ENCODE measurements at places on chromosomes 12 and 14. TPM values are rescaled to one million over a fixed set of nuclear protein-coding genes. Genes with fewer than 3 reads are reported as not detected.

Gene SMIM41
- not detected for total RNA-seq

- peaks cover 62% of the 10 kb centered on the region for H3K4me1 ChIP-seq
- peak overlapping the region; percentile 98 for H3K27ac ChIP-seq
- no peaks in the 10 kb centered on the region for H3K27me3 ChIP-seq
- peak overlapping the region; percentile 100 for H3K4me3 ChIP-seq
Observed at GRCh38 chr12:56104815-56105608, 653 bp downstream of the PA2G4 start.

DNA sequence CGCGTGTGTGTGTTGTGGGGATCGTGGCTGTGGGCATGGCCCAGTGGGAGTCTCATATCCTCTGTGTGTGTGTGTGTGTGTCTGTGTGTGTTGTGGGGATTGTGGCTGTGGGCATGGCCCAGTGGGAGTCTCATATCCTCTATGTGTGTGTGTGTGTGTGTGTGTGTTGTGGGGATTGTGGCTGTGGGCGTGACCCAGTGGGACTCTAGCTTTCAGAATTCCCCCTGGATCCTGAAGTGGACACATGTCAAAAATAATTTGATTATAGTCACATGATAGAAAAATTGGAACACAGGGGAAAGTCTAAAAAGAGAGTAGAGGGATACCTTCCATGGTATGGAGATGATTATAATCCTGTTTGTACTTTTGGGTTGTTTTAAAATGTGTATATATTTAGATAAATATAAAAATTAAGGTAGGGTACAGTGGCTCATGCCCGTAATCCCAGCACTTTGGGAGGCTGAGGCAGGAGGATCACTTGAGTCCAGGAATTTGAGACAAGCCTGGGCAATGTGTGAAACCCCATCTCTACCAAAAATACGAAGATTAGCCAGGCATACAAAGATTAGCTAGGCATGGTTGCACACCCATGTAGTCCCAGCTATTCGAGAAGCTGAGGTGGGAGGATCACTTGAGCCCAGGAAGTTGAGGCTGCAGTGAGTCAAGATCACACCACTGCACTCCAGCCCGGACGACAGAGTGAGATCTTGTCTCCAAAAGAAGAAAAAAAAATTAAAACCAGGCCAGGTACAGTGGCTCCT is 11.0 kb downstream of the PAPLN start:
- H3K27ac ChIP-seq, result peak overlapping the region; percentile 54
- DNase-seq, result peak; percentile 37
- peaks cover 27% of the 10 kb centered on the region for H3K27me3 ChIP-seq
- H3K4me1 ChIP-seq, result peaks cover 36% of the 10 kb centered on the region
- H3K4me3 ChIP-seq, result no peak overlapping the region
- H3K36me3 ChIP-seq, result no peaks in the 10 kb centered on the region

DNA sequence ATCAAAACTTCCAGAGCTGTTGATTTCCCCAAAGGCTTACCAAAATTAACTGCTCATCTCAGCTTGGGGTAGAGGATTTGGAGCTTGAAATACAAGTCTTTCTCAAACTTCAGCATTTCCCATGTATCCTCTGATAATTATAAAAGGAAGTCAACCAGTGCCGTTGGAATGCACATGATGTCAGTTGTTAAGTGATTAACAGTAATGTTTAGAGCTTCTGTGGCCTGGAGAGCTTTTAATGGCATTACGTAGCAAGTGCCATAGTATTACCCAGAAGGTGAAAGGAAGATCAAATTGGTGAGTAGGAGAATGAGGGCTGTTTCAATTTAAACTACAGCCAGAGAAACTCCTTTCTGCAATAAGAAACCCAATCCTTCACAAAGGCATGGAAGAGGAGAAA is 62.5 kb upstream of the PTPRR start:
- no peaks in the 10 kb centered on the region for H3K36me3 ChIP-seq
- H3K4me1 ChIP-seq, result no peaks in the 10 kb centered on the region
- no peak overlapping the region for H3K27ac ChIP-seq
- no peaks in the 10 kb centered on the region for H3K27me3 ChIP-seq
- H3K4me3 ChIP-seq, result no peak overlapping the region
- no peak for DNase-seq

DNA sequence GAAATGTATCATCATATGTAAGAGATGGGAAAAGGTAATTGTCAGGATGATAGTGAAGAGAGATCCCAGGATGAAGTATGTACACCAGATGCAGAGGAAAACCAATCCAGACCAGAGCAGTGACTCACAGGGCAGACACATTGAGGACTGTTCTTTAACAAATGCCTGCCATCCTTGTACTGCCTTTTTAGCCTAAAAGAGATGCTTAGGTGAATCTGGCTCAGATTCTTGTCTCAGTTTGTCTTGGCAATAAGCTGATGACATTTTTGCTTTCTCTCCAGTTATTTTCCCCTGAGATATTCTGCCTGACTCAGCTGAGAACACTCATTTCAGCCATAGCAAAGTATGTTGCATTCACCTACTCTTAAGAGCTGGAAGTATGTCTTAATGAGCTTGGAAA is 405.3 kb upstream of the USP15 start:
- H3K27ac ChIP-seq, result no peak overlapping the region
- H3K27me3 ChIP-seq, result no peaks in the 10 kb centered on the region
- H3K4me3 ChIP-seq, result no peak overlapping the region
- DNase-seq, result no peak

GRCh38 chr12:31728289-31728916 is 418 bp downstream of the AMN1 start:
- no peaks in the 10 kb centered on the region for H3K27me3 ChIP-seq
- peaks cover 45% of the 10 kb centered on the region for H3K36me3 ChIP-seq
- peak overlapping the region; percentile 99 for H3K27ac ChIP-seq
- H3K4me1 ChIP-seq, result peaks cover 51% of the 10 kb centered on the region
- DNase-seq, result peak; percentile 58

- no peak overlapping the region for H3K4me3 ChIP-seq
- no peaks in the 10 kb centered on the region for H3K36me3 ChIP-seq
- peaks cover 41% of the 10 kb centered on the region for H3K4me1 ChIP-seq
- peak overlapping the region; percentile 35 for H3K27ac ChIP-seq
- no peak for DNase-seq
Observed at GRCh38 chr14:21991130-21991529, 317.5 kb upstream of the OR4E1 start.

DNA sequence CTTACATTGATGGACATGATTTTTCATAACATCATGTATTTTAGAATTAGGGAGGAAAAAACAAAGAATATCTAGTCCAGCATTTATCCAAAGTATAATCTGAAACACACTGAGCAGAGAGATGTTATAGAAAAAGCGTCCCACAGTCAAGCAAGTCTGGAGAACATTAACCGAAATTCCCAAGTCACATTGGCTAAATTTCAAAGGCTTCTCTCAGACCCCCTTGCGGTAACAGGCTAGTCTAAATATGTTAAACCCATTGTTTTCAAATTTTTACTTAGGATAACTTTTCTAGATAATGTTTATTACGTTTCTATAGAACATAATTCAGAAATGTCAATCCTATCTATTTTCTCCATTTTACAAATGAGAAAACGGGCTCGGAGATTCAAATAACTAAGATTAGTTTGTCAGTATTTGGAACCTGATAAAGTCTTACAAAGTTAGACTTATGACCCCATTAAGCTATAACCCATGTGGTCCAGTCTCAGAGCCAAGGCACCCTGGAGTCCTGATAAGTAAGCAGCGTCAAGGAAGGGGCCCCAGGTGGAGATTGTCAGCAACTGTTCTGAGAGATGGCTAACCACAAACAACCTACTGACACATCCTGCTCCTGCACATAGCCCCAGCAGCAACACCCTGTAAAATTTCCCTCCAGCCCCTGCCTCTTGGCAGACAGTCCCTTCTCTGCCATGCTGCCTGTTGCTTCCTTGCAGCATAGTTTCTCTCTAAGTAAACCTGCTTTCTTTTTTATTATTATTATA is 220.6 kb upstream of the TMEM260 start:
- H3K27me3 ChIP-seq, result peaks cover 13% of the 10 kb centered on the region
- H3K27ac ChIP-seq, result no peak overlapping the region
- H3K4me3 ChIP-seq, result no peak overlapping the region
- H3K36me3 ChIP-seq, result no peaks in the 10 kb centered on the region

GRCh38 chr14:27750114-27750513 is 1016.5 kb upstream of the FOXG1 start:
- no peaks in the 10 kb centered on the region for H3K36me3 ChIP-seq
- no peaks in the 10 kb centered on the region for H3K4me1 ChIP-seq
- H3K4me3 ChIP-seq, result no peak overlapping the region
- no peaks in the 10 kb centered on the region for H3K27me3 ChIP-seq

GRCh38 chr12:131909752-131910219 is 15.4 kb downstream of the ULK1 start:
- peaks cover 9% of the 10 kb centered on the region for H3K4me1 ChIP-seq
- no peaks in the 10 kb centered on the region for H3K27me3 ChIP-seq
- no peak overlapping the region for H3K27ac ChIP-seq
- no peak overlapping the region for H3K4me3 ChIP-seq

- H3K27me3 ChIP-seq, result no peaks in the 10 kb centered on the region
- peaks cover 18% of the 10 kb centered on the region for H3K36me3 ChIP-seq
- H3K27ac ChIP-seq, result peak overlapping the region; percentile 94
- DNase-seq, result no peak
- H3K4me3 ChIP-seq, result peak overlapping the region; percentile 81
Observed at GRCh38 chr12:53502331-53502730, 1.2 kb downstream of the TARBP2 start.

- no peak overlapping the region for H3K27ac ChIP-seq
- peak; percentile 44 for DNase-seq
- no peaks in the 10 kb centered on the region for H3K27me3 ChIP-seq
- H3K36me3 ChIP-seq, result peaks cover 37% of the 10 kb centered on the region
- H3K4me3 ChIP-seq, result no peak overlapping the region
- no peaks in the 10 kb centered on the region for H3K4me1 ChIP-seq
Observed at GRCh38 chr14:71103662-71104484, 196.6 kb downstream of the PCNX1 start.

DNA sequence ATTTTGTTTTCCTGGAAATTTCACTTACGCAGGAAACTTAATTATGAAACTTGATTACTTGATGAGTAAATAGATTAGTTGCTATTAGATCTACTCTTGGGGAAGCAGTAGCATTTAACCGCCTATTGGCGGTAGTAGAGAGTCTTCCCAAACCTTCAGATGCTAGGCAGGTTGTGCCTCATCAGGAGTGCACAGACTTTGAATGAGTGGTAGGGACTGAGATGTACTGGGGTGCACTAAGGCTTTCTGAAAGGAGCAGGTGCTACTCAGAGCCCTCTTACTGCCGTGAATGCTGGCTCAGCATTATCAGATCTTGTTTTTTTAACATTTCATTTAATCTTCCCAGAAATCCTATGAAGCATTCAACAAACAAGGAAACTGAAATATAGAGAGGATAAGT is 7.7 kb downstream of the GATC start:
- no peaks in the 10 kb centered on the region for H3K27me3 ChIP-seq
- no peak overlapping the region for H3K27ac ChIP-seq
- H3K4me1 ChIP-seq, result peaks cover 4% of the 10 kb centered on the region
- DNase-seq, result peak; percentile 46

DNA sequence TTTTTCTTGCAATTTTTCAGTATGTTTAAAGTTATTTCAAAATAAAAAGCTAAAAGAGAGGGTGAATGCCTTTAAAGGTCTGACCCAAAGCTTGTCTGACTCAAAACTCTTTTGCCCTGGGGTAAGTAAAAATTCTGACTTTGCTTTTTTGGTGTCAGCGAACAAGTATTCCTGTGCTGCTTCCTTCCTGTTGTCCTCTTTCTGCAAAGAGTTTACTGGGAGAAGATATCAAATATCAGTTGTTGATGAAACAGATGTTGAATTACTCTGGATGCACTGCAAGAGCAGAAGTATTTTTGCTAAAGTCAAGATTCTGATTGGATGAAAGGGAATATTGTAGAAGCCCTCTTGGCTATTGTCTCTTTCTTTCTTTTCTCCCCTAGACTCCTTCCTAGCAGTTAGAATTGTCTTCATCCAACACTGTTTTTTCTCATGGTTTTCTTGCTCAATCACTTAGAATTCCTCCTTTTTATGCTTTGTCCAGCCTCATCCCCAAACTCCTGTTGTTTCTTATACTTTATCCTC is 62.0 kb downstream of the DACT1 start:
- H3K27ac ChIP-seq, result no peak overlapping the region
- no peaks in the 10 kb centered on the region for H3K36me3 ChIP-seq
- H3K4me3 ChIP-seq, result no peak overlapping the region
- no peak for DNase-seq
- no peaks in the 10 kb centered on the region for H3K4me1 ChIP-seq

DNA sequence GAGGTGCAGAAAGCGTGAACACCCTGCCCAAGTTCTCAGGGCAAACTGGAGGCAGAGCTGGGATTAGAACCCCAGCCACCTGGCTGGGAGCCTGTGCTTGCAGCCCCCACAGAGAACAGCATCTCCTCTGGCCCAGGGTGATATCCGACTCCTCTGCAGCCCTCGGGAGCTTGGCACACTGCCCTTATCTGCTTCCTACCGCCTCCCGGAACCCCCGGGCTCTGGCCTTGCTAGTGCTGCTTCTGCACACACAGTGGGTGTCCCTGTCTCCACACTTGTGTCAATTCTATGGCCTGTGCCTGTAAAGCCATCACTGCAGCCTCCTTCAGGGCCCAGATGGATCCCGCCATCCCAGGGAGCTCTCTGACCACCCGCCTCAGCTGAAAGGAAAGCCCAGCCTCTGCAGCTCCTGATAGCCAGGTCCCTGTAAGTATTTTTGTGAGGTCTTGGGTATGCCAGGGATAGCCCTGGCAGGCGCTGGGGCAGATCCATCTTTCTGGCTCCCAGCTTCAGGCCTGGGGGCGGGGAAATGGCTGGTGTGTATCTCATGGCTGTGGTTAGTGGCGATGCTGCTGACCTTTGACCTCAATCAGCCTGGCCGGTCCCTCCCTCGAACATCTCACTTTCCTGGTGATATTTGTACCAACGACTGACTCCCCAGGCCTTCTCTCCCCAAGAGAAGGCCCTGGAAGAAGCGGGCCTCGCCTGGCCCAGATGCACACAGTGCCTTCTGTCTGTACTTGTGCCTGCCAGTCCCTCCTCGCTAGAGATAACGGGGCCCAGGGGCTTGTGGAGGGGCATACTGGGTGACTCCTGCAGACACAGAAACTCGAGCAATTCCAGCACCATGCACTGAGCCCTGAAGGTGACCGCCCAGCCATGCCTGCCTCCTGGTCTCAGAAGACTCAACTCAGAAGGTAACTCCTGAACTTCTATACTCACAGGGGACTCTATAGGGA is 183.8 kb downstream of the CALM1 start:
- H3K27me3 ChIP-seq, result no peaks in the 10 kb centered on the region
- H3K36me3 ChIP-seq, result no peaks in the 10 kb centered on the region
- no peaks in the 10 kb centered on the region for H3K4me1 ChIP-seq

GRCh38 chr12:9685915-9686314 is 16.4 kb downstream of the CLEC2D start:
- peak overlapping the region; percentile 52 for H3K4me3 ChIP-seq
- H3K4me1 ChIP-seq, result peaks cover 77% of the 10 kb centered on the region
- no peak for DNase-seq
- H3K27me3 ChIP-seq, result no peaks in the 10 kb centered on the region

GRCh38 chr14:68241862-68242487 is 422.4 kb downstream of the RAD51B start:
- peaks cover 3% of the 10 kb centered on the region for H3K4me1 ChIP-seq
- no peak overlapping the region for H3K4me3 ChIP-seq
- H3K27me3 ChIP-seq, result no peaks in the 10 kb centered on the region
- DNase-seq, result no peak

Gene NPFF
- total RNA-seq, result not detected

GRCh38 chr14:79278286-79278797 is 933.0 kb downstream of the DIO2 start:
- no peak overlapping the region for H3K27ac ChIP-seq
- H3K36me3 ChIP-seq, result no peaks in the 10 kb centered on the region
- DNase-seq, result no peak
- peaks cover 40% of the 10 kb centered on the region for H3K27me3 ChIP-seq
- peaks cover 4% of the 10 kb centered on the region for H3K4me1 ChIP-seq

GRCh38 chr12:24780697-24781368 is 168.1 kb downstream of the BCAT1 start:
- no peak for DNase-seq
- H3K27ac ChIP-seq, result no peak overlapping the region
- H3K27me3 ChIP-seq, result peaks cover 13% of the 10 kb centered on the region
- no peaks in the 10 kb centered on the region for H3K36me3 ChIP-seq
- H3K4me3 ChIP-seq, result no peak overlapping the region
- no peaks in the 10 kb centered on the region for H3K4me1 ChIP-seq

Gene OR4K5
- not detected for total RNA-seq

Data from activated CD8-positive, alpha-beta T cell treated with anti-CD3 and anti-CD28 coated beads, Interleukin-2, amount 10 ng/mL, durations not matched to agents 7 days and 5 days (primary cell).